ENCODE measurements at places on chromosomes 12 and 14. TPM values are rescaled to one million over a fixed set of nuclear protein-coding genes. Genes with fewer than 3 reads are reported as not detected.

GRCh38 chr12:106074361-106074705, 64.4 kb downstream of the NUAK1 start:
- DNase-seq: peak; percentile 69

HOXC12 gene
- total RNA-seq: not detected

GRCh38 chr14:105891221-105891602, 364.8 kb downstream of the TMEM121 start:
- DNase-seq: no peak

GRCh38 chr12:124809878-124810277, 53.8 kb downstream of the SCARB1 start:
- DNase-seq: no peak

GALNT6 gene
- 58.9 TPM for total RNA-seq

- peak; percentile 15 for DNase-seq
Measured at GRCh38 chr12:72133497-72134055, 138.6 kb upstream of the TRHDE start.

DNA sequence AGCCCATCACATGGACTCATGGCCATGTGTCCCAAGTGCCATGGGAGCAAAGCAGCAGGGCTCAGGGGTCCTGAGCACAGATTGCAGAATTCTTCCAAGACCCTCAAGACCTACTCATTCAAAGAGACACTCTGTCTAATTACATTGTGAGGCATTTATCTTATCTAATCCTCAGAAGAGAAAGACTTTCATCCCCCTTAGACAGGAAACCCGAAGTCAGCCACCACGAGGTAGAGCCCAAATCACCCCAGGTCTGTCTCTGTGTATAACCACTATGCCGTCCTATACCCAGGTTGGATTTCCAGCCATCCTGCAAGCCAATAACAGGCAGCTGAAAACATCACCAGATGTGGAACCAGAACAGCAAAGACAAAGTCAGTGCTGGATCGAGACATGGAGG, 8.9 kb upstream of the BCL11B start:
- DNase-seq: no peak

DNA sequence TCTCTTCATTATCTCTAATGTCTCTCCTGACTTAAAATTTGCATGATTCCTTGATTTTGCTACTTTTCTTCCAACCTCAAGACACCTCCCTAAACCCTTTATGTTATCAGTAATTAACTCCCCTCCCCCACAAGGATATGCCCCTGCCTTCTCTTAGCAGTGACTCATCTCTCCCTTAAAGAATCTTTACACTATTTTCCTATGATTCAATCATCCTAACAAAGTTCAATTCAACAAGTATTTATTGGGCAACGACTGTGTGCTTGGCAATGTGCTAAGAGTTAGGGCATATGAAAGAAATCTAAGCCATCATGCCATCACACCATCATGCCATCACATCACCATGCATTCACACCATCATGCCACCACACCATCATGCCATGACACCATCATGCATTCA, 80.1 kb downstream of the ANO2 start:
- no peak for DNase-seq

GRCh38 chr14:69129264-69129880, 23.5 kb downstream of the DCAF5 start:
- DNase-seq: peak; percentile 70

SDSL gene
- 3.9 TPM for total RNA-seq

GRCh38 chr12:57519796-57520052, 590 bp downstream of the DDIT3 start:
- DNase-seq: peak; percentile 37

DNA sequence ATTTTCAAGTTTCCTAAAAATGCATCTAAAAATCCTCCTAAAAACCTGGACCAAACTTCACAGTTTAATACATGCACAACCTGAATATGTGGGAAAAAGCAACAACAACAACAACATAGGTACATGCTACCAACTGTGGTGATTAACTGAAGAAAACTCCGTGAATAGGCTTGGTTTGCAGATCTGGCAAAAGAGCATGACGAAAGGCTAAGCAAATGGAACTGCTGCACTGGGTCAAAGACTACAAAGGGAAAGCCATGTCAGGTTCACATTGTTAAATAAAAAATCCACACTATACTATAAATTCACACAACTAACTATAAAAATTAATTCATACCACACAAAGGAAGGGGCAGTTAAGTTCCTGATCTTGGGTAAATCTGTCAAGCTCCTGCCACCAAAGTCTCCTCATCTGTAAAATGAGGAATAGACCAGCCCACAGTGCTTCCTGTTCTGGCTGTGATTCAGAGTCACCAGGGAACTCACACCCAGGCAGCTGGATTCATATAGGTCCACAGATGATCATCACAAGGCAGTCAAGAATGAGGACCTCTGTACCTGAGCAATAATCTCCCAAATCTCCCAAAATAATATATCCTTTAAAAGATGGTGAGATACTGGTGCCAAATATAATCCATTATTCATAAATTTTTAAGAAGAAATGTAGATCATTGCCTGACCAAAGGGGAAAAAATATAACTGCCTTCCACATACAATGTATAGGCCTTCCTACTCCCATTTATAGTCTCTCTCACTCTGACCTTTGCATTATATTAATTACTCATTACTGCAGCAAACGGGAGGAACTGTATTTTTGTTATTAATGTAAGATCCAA, 7.0 kb downstream of the CORO1C start:
- DNase-seq: peak; percentile 85

DNA sequence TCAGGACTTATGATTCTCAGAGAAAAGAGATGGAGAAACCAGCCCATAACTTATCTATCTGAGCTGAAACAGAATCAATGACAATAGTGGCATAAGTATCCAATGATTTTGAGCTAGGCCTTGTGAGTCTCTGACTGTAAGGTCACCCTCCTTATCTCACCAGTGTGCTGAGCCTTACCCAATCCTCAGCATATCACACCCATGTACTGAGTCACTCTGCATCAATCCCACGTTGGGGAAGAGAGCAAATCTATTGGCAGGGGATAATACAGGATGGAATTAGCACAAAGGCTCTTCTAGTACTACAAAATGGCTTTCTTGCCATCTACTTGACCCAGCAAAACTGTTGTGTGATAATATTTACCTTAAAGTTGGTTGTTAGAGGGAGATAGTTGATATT, 997.8 kb downstream of the NRXN3 start:
- DNase-seq: peak; percentile 27

DNA sequence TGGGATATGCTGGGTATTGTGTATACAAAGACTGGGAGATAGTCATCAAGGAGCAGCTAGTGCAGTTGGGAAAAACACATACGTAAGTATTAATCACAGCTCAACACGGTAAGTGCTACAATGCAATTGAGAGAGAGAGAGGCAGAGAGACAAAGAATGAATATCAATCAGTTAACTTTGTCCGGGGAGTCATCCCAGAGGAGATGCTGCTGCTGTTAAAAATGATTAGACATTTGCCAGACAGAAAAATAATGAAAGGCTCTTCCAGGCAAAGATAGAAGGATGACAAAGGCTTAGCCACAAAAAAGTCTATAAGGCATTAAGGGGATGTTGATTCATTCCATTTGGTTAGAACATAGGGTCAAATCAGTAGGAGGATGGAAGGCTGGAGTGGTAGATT, 45.1 kb downstream of the AKAP6 start:
- peak; percentile 43 for DNase-seq

DNA sequence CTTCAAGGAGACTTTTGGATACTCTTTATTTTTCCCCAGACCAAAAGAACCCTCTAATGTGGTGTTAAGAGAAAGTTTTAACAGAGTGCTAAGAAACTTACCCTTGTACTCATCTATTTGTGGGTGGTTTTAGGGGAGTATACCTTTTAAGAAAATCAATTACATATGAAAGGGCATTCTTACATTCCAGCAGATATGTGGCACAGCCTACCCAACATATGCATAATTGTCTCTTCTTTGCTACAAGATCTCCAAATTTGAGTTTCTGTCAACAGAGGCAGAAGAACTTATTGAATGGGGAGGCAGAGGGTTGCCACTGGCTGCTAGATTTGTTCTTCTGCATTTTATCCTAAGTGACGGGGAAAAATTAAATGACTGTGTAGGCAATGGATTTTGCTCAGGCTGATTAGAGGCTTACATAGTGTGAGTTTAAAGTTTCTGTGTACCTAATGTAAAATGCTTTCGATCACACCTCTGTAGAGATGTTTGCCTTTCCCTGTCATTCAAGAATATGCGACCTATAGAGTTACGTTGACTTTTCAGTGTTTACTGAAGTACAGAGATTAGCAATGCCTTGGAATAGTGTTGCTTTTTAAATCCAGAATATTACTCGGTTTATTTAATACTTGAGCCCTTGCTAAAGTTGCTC, 54.6 kb downstream of the PROX2 start:
- DNase-seq: no peak

C14orf39 gene
- not detected for total RNA-seq

GRCh38 chr14:69079188-69079742, 73.7 kb downstream of the DCAF5 start:
- peak; percentile 78 for DNase-seq

Measured in HT1080 (cell line).